ENCODE measurements at places on chromosomes 3 and 15. TPM values are rescaled to one million over a fixed set of nuclear protein-coding genes. Genes with fewer than 3 reads are reported as not detected.

TRAIP gene
- 4.6 TPM for polyA plus RNA-seq

TLR9 gene
- not detected for polyA plus RNA-seq

GREM1 gene
- polyA plus RNA-seq: not detected

PEX5L gene
- not detected for polyA plus RNA-seq

THBS1 gene
- polyA plus RNA-seq: 0.44 TPM

PLA2G4B gene
- polyA plus RNA-seq: 0.49 TPM

SNTN gene
- not detected for polyA plus RNA-seq

PRSS50 gene
- polyA plus RNA-seq: not detected

ISLR gene
- not detected for polyA plus RNA-seq

SAMD7 gene
- not detected for polyA plus RNA-seq

NRROS gene
- polyA plus RNA-seq: 10.1 TPM

CCRL2 gene
- polyA plus RNA-seq: 1.2 TPM

ACVR2B gene
- polyA plus RNA-seq: 0.04 TPM

GOLGA6L7 gene
- polyA plus RNA-seq: not detected

PLA1A gene
- not detected for polyA plus RNA-seq

OR5H1 gene
- not detected for polyA plus RNA-seq

SLC28A1 gene
- polyA plus RNA-seq: not detected

HTD2 gene
- polyA plus RNA-seq: 16.4 TPM

AMIGO3 gene
- 0.30 TPM for polyA plus RNA-seq

MST1 gene
- 0.41 TPM for polyA plus RNA-seq

TRIP4 gene
- 32.6 TPM for polyA plus RNA-seq

FBLN2 gene
- 5.6 TPM for polyA plus RNA-seq

PRR20G gene
- polyA plus RNA-seq: not detected

CCK gene
- polyA plus RNA-seq: not detected

SUSD5 gene
- polyA plus RNA-seq: 0.08 TPM

NOX5 gene
- polyA plus RNA-seq: not detected

SCN5A gene
- not detected for polyA plus RNA-seq

FETUB gene
- not detected for polyA plus RNA-seq

HCN4 gene
- polyA plus RNA-seq: not detected

SLC9C1 gene
- polyA plus RNA-seq: 0.34 TPM

VIPR1 gene
- polyA plus RNA-seq: 0.64 TPM

AHSG gene
- polyA plus RNA-seq: not detected

SLC6A20 gene
- 0.93 TPM for polyA plus RNA-seq

SH3BP5 gene
- polyA plus RNA-seq: 177 TPM

LAMB2 gene
- not detected for polyA plus RNA-seq

CKMT1A gene
- polyA plus RNA-seq: not detected

ISG20 gene
- 989 TPM for polyA plus RNA-seq

VWA5B2 gene
- not detected for polyA plus RNA-seq

ERICH6 gene
- 0.88 TPM for polyA plus RNA-seq

SPINK8 gene
- polyA plus RNA-seq: not detected

H1-8 gene
- not detected for polyA plus RNA-seq

MEX3B gene
- polyA plus RNA-seq: not detected

FANCD2 gene
- polyA plus RNA-seq: 10.9 TPM

CHRNA7 gene
- polyA plus RNA-seq: not detected

FAM107A gene
- not detected for polyA plus RNA-seq

WDR72 gene
- polyA plus RNA-seq: not detected

SLTM gene
- 67.3 TPM for polyA plus RNA-seq

MAGI1 gene
- not detected for polyA plus RNA-seq

Data from naive B cell (primary cell).